Ecto neural progenitor cell (in vitro differentiated cells): ENCODE measurements at places on chromosomes 7 and 10.

- DNase-seq: no peak
Measured at GRCh38 chr7:124074007-124074406, 41.1 kb upstream of the TMEM229A start.

GRCh38 chr10:12829831-12830390 is 171.6 kb downstream of the CCDC3 start:
- DNase-seq: no peak

DNA sequence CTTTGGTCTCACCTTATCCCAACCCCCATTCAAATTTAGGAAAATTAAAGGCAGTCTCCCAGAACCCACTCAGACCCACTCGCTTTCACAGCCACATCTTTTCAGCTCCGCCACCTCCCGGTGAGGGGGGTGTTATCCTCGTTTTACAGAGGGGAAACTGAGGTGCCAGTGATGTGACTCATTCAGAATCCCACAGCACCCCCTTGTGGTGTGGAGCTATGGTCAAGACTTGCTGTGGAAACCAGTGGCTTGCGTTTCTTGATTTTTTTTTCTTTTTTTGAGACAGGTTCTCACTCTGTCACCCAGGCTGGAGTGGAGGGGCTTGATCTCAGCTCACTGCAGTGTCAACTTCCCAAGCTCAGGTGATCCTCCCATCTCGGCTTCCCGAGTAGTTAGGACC is 27.6 kb downstream of the SLC35G1 start:
- DNase-seq: no peak

DNA sequence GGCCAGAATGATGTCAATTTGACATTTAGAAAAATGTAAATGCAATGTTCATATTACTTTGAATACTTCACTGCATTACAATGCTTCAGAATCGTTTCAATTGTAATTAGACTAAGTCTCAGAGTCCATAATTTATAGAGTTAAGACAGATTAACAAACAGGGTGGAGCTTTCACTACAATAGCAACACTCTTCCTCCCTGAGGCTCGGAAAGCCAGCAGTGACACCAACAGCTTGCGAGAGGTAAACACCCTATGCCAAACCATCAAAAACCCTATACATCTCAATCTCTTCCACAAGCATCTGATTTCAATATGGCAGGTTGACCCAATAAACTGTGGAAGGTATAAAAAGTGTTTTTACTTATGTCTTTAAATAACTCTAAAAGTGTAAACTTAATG is 72.2 kb downstream of the DOCK4 start:
- no peak for DNase-seq

- no peak for DNase-seq
Measured at GRCh38 chr10:13143766-13144165, 17.6 kb upstream of the MCM10 start.

DNA sequence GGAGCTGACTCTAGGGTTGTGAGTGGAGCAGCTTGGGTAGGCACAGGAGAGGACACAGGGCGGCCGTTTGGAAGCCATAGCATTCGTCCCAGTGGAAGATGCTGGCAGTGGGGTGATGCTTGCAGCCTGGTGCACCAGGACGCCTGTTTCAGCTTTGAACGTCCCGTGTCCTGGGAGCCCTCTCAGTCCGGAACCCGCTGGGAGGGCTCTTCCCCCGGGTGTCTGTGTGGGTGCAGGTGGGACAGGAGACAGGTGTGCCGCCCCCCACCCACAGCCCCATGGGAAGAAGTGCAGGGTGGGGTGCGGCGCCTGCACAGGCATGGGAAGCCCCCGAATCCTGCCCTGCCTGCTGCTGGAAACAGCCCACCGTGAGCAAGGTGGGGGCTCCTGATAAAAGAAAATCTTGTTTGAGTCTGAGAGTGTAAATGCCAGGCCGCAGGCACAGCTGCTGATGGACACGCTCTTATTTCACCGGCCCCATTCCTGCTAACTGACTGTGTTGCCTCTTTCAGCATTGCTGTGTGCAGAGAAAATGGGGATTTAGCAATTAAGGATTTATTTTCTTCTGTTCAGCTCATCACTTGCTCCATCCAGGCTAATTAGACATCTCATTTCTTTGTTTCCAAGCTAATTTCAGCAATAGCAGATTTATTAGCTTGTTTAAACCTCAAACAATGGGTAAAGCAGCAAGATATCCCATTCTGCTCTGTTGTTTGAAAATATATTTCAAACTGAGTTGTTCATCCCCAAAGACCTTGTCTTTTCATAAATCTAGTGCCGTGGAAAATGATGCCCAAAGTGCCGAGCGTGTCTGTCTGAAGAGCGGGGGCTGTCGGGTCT is 54.9 kb upstream of the DPYSL4 start:
- DNase-seq: no peak

DNA sequence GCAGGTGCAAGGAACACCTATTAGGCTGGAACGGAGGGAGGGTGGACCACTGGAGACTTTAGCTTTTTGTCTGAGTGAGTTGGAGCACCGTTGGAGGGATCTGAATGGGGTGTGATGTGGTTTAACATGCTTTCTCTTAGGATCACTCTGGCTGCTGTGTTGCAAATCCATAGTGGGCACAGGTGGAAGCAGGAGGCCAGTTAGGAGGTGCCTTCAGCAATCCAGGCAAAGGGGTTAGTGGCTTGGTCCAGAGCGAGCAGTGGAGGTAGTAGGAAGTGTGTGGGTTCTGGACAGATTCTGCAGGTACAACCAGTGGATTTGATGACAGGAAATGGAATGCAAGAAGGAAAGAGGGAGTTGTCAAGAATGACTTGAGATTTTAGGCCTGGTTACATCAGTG is 95.0 kb downstream of the MMRN2 start:
- DNase-seq: no peak

DNA sequence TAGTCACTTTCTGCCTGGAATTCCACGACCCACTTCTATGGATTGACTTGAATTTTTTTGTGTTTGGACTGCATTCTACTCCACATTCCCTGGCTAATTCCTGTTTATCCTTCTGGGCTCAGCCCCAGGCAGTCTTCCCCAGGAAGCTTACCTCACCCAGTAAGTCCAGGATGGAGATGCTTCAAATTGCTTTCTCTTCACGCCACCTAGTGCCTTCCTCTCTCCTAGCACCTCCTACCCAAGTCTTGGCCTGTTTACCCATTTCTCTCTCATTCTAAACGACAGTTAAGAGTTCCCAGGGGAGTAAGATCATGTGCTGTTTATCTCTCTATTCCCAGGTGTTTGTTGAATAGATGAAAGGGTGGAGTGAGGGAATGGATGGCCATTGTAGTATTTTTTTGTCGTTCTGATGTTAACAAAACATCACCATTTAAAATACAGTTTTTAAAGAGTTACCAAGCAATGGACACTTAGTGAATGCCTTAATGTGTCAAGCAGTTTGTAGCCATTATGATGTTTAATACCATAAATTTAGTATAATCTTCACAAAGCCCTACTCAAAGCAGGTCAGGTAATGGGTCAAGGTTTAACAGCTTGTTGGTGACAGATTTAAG is 45.5 kb upstream of the TARP start:
- DNase-seq: peak; percentile 60

- DNase-seq: no peak
Measured at GRCh38 chr7:51850126-51850525, 533.5 kb upstream of the COBL start.

DNA sequence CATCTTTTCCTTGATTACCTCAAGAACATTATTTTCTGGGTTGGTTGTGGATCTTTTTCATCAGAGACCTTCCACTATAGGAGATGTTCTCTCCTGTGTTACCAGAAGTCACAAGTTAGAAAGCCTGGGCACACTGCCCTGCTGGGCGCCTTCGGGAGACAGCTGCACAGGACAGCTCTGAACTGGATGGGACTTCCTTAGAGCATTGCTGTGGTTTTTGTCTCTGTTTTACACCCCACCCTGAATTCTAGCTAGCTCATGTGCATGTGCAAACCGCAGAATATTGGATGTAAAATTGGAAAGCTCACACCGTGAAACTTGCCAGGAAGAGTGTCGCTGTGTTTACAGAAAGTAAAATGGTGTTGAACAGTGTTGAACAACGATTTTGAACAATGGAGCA is 54.4 kb upstream of the SEC61G start:
- no peak for DNase-seq

DNA sequence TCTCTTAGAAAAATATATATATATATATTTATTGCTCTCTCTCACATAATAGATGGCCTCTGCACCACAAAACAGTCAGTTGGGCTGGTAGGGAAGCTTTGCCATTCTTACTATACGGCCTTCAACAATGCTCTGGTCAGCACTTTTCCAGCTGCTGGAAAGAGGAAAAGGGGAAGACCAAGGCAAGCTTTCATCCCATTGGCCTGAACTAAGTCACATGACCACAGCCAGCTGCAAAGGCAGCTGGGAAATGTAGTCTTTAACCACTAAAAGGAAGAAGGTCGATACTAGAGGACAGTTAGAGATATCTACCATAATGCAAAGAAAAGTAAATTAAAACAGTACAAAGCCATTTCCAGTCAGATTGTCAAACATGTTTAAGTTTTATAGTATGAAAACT is 58.4 kb upstream of the MACROH2A2 start:
- no peak for DNase-seq
